ENCODE measurements at places on chromosomes 6 and 20.
A peak's percentile ranks its signal among the peaks of the same experiment; 100 is the strongest.

DNA sequence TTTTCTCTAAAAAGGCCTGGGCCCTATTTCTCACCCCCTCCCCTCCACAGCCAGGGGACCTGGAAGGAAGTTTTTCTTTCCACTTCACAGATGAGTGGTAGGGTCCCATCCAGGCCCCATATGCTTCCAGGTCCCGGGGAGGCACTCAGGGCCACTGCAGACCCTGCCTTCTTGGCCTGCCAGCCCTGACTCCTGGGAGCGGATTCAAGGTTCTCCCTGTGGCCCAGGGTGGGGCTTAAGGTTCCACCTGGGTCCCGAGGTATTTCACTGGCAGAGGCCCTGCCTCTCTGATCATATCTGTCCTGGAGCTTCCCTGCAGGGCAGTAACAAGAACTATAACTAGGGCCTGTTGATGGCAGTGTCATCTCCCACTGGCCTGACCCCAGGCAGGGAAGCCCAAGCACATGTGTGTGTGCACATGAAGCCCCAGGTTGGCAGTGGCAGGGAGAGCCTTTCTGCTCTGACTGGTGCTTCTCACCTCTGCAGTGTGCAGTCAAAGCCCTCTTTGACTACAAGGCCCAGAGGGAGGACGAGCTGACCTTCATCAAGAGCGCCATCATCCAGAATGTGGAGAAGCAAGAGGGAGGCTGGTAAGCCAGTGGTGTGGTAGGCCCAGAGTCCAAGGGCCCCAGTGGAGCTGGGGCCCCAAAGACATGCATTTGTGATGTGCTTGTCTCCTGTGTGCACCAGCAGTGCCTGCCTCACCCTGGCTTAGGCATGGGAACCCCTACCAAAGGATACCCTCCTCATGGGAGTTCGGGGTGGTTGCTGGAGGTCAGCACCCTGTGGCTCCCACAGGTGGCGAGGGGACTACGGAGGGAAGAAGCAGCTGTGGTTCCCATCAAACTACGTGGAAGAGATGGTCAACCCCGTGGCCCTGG lies 31.2 kb downstream of the PLCG1 start:
- no peak for DNase-seq

GRCh38 chr6:12717356-12717755 lies 789 bp downstream of the PHACTR1 start:
- no peak for DNase-seq

GRCh38 chr6:137731960-137732616 lies 135.0 kb upstream of the TNFAIP3 start:
- DNase-seq, result no peak

DNA sequence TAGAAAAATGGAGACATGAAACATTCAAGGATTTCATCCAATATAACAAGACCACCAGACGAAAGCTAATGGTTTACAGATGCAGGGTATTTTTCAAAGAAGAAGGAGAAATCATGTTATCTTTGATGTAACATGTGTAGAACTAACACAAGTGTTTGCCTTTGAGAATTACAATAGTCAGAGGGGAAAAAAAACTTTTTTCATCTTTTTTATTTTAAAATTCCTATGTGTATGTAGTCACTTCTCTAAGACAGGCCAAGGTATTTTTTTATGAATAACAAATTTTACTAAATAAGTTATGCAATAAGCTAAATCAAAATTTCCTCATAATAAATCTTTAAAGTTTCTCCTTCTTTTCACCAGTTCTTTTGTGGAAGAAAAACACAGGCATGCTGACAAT lies 161.4 kb downstream of the PDE7B start:
- DNase-seq, result no peak

DNA sequence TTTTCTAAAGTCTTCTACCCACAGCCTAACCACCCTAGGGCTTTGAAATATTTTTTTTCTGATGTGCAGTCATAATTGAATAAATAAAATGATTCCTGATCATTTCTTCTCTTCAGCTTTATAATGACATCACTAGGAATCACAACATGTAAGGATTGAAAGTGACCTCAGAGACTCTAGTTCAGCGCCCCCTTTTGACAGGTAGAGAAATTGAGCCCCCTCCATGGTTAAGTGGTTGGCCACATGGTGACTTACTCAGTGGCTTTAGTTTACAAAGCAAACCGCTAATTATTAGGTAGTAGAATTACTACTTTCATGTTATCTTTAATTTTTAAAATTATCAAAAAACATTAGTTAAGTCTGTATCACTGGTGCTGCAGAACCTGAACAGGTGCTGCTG lies 13.3 kb upstream of the SLC2A12 start:
- no peak for DNase-seq

GRCh38 chr6:32967151-32968091 lies 973 bp upstream of the BRD2 start:
- DNase-seq, result no peak

GRCh38 chr6:7085911-7086310 lies 21.9 kb upstream of the RREB1 start:
- no peak for DNase-seq

GRCh38 chr20:35012227-35013069 lies 56.8 kb downstream of the MYH7B start:
- DNase-seq, result no peak

GRCh38 chr6:36413489-36414480 lies 26.3 kb upstream of the ETV7 start:
- no peak for DNase-seq

DNA sequence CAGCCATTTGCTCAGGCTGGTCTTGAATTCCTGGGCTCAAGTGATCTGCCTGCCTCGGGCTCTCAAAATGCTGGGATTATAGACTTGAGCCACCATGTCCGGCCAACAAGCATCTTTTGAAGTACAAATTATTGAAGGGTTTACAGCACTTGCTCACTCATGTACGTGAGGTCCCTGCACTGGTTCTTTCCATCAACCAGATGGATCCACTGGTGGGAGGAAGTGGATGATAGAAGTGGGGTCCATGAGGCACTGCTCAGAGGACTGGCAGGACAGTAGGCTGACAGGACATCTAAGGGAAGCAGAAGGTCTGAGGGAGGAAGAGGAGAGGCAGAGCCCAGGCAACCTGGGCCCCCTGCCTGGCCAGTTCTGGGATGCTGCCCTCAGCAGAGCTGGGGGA lies 109.2 kb upstream of the NXT1 start:
- no peak for DNase-seq

DNA sequence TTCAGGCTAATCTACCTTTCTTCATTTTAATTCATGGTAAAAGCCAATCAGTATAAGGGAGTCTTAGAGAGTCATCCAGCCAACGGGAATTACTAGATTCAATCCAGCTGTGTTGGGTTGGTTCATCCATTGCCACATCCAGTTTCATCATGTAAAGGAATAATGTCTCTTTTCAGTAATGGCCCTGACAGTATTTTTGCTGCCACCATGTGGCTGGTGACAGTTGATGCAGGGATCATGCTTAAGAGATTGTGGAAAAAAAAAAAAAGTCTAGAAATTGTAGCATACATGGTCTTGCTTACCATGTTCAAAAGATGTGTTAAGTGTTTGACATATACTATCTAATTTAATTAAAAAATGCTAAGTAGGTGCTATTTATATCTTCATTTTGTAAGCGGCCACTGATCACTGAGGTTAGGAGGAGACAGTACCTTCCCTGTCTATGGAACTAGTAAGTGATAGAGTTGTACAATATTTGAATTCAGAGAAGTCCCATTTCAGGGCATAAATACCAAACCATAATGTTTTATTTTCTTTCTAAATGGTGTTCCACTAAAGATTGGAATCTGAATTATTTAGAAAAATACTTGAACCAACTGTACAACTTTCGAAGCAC lies 135.9 kb downstream of the KHDRBS2 start:
- no peak for DNase-seq

- no peak for DNase-seq
Measured at GRCh38 chr20:17083738-17084137, 143.1 kb upstream of the PCSK2 start.

DNA sequence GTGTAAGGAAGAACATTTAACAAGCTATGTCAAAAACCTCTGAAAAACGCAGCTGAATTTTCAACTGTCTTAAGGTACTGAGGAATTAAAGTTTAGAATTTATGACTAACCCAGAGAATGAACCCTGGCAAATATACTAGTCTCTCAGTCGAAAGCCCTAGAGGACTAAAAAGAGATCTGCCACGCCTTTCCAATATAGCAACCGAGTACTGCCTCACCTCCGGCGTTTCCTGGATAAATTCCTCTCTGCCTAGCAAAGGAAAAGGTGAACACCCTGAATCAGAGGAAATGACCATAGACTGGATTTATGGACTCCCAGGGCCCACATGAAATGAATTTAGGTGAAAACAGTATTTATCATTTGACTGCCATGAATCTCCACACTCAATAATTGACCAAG lies 12.0 kb upstream of the OR2B2 start:
- no peak for DNase-seq

GRCh38 chr6:105326216-105326615 lies 76.7 kb downstream of the PREP start:
- no peak for DNase-seq

DNA sequence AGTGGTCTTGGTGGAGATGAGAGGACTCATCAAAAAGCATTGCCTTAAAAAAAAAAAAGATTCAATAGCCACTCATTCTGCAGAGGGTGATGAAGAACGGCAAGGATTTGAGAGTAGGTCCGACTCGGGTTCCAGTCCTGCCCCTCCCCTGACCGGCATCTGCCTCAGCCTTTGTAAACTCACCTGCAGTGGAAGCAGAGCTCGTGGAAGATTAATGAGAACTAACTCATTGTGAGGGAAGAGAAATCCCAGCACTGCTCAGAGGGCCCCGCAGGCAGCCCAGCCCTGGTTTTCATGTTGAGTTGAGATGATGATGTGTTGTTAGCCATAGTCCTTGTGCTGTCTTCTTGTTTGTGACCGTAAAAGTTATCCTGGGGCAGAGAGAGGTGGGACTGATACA lies 59.4 kb downstream of the GCNT2 start:
- DNase-seq, result no peak

GRCh38 chr6:43395776-43396175 lies 26.3 kb upstream of the ZNF318 start:
- peak; percentile 10 for DNase-seq

DNA sequence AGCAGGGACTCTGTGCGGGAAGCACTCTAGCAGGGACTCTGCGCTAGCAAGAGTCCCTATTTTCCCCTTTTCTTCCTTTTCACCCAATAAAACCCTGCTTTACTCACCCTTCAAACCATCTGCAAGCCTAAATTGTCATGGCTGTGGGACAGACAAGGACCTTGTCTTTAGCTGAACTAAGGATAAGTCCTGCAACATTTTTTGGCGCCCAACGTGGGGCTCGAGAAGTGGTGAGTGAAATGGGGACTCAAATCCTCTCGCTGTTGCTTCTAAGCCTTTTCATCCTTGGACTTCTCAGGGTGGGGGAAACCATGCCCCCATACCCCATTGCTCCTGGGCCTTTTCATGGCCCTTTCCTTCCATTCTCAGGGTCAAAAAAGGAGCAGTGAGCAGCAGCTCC lies 46.4 kb downstream of the IMPG1 start:
- DNase-seq, result no peak

- DNase-seq, result no peak
Measured at GRCh38 chr6:90687775-90688380, 101.0 kb upstream of the MAP3K7 start.

- no peak for DNase-seq
Measured at GRCh38 chr20:1341561-1342265, 12.8 kb upstream of the SDCBP2 start.

GRCh38 chr6:63121166-63121565 lies 90.1 kb upstream of the FKBP1C start:
- DNase-seq, result no peak
